RPMI7951 (cell line): ENCODE measurements at places on chromosomes 2 and 18. TPM values are rescaled to one million over a fixed set of nuclear protein-coding genes. Genes with fewer than 3 reads are reported as not detected.

The AFF3 gene
- total RNA-seq: 1.3 and 3.6 TPM in 2 replicates

The TCF23 gene
- total RNA-seq: not detected in 2 replicates

The HOXD4 gene
- 7.2 and 9.6 TPM in 2 replicates for total RNA-seq

The GCG gene
- total RNA-seq: 0.24 and 0.39 TPM in 2 replicates

The KYNU gene
- 25.5 and 31.6 TPM in 2 replicates for total RNA-seq

The RUFY4 gene
- total RNA-seq: not detected in 2 replicates
